ENCODE measurements at places on chromosomes 2 and 18. TPM values are rescaled to one million over a fixed set of nuclear protein-coding genes. Genes with fewer than 3 reads are reported as not detected.

Gene CCDC148
- 1.4 TPM for total RNA-seq

Gene TMEM182
- total RNA-seq, result 7.9 TPM

Gene RIT2
- total RNA-seq, result not detected

Gene ASPRV1
- total RNA-seq, result 1.7 TPM

Gene REG3A
- total RNA-seq, result not detected

Gene RAX
- total RNA-seq, result not detected

Gene CAPN14
- total RNA-seq, result 0.47 TPM

Gene SETBP1
- total RNA-seq, result 38.9 TPM

DNA sequence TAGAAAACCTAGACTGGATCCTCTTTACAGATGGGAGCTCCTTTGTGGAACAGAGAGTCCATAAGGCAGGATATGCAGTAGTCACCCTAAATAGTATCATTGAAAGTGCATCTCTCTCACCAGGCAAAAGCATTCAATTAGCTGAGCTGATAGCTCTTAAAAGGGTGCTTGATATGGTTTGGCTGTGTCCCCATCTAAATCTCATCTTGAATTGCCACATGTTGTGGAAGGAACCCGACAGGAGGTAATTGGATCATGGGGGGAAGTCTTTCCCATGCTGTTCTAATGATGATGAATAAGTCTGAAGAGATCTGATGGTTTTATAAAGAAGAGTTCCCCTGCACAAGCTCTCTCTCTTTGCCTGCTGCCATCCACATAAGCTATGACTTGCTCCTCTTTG, 96.2 kb upstream of the RMP24 start:
- DNase-seq, result no peak

DNA sequence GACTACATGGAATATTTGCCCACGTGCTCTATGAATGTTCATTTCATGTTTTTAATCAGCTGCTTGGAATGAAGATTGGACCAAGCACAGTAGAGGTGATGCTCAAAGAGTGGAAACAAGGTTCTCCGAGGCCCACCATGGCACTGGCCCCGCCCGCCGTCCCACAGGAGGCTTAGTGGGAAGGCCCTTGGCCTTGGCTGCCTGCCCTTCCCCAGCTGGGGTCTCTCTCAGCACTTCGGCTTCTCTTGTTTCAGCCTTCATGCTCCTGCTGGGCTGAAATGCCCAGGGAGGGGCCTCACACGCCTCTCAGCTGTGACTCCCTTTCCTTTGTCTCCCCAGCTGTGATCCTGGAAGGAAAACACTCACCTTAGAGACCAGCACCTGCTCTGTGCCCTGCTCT, 833.2 kb downstream of the GALR1 start:
- DNase-seq, result no peak

DNA sequence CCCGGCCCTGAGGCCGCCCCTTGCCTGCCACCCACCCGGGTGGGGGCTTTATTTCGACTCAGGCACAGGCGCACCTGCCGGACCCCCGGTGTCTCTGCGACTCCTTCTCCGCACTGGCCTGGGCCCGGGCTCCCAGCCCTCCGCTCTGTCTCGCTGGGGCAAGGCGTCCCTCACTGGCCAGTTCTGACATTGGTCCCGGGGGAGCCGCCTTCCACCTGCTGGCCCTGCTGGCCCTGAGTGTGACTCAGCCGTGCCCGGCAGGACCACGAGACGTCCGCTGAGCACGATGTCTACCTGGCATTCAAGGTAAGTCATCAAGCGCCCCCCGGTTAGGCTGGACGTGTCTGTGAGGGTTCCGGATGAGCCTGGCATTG, 131.5 kb upstream of the CTDP1 start:
- no peak for DNase-seq

GRCh38 chr18:35376393-35376741, 770 bp downstream of the ZNF396 start:
- DNase-seq, result peak; percentile 7

DNA sequence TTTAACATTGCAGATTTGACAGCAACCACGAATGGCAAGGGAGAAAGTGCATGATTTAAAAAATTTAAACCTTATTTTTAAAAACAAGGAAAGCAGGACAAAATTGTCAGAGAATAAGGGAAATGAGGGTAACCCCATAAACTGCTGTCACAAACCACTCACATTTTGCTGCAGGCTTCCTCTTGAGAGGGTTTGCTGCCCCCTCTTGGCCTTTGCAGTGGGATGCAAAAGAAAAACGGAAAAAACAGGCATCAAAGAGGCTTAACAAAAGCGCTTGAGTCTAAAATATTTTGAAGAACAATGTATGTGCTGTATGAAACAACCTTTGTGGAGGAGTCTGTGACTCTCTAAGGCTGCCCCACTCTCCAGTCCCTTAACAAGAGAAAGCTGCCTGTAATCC, 91.6 kb downstream of the TMX3 start:
- DNase-seq, result peak; percentile 55

- no peak for DNase-seq
Observed at GRCh38 chr2:217989221-217989948, 13.4 kb downstream of the TNS1 start.

DNA sequence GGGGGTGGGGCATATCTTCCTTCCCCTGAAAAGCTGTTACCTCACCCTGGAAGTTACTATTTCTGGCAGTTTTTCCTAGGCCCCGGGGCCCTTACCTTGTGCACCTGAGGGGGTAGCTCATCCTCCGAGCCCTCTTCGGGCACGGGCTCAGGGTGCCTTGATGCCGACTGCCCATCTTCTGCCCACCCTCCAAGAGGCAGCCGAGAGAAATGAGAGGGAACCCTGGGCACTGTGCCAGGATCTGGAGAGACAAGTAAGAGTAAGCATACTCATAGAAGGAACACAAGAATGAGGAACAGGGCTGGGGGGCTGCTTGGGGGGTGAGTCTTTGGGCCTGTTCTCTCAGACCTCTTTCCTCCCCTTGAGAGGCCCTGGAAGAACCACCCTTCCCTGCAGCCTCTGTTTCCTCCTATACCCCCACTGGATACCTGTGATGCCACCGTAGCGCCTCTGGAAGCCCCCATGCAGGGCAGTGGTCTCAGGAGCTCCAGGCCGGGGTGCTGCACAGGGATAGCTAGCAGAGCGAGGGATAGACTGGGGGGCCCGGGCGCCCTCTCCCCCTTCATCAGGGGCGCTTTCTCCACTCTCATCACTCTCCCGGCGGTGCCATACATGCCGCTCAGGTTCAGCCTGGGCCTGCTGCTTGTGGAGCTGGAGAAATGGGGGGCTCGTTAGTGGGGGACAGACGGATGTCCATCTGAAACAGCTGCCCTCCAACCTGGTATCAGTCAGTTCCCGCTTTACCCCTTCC, 2.1 kb upstream of the ABCB6 start:
- no peak for DNase-seq

DNA sequence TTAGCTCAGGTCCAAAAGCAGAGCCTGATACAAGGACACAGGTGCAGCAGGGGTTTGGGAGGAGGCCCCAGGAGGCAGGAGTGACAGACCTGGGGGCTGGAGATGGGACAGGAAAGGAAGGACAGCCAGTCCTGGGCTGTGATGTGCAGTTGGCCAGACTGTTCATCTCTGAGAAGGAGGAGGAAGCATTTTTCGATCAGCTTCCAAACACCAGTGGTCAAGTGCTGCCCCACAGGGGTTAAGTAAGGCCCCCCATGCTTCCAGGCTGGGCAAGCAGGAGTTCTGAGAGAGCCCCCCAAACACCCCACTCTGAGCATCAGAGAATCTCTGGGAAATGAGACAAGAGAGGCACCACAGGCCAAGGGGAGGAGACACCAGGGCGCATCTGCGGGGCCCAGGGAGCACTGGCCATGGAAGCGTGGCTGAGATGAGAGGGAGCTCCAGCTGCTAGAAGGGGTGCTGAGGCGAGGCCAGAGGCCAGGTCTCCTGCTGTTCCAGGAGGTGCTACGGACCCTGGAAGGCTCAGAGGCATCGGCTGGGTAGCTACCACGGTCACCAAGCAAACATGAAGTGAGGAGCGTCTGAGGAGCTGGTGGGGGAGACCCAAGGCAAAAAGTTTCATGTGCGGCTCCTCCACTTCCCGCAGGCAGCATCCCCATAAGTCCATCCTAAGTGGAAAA, 5.6 kb upstream of the HDAC4 start:
- DNase-seq, result no peak

- DNase-seq, result no peak
Observed at GRCh38 chr2:99640635-99641151, 150.9 kb upstream of the REV1 start.

DNA sequence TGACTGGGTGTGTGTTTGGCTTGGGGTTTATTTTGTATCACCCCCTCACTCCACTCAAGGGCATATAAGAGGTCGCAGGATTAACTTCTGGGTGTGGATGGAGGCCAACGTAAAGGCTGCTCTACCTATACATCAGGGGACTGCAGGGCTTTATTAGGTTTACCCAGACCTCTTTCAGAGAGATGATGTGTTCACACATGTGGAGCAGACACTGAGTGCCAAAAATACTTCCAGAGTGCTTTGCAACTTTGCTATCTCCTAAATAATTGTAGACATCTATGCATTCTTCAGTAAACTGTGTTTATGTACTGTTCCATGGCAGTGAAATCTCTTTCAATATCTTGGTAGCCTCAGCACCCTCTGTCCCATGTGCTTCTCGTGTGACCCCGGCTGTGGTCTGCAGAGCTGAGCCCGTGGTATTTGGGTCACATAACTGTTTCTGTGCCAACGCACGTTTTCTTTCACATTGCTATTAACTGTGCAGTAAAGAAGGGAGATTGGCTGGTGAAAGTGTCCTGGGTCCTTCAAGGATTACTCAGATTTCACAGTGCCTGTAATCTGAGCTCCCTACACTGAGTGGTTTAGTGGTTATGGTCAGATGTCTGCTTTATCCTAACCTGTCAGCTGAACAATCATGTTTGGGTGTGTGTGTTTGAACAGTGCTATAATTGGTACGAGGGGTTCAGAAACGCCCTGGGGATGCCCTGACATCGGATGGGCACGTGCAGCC, 208.1 kb downstream of the VAPA start:
- no peak for DNase-seq

DNA sequence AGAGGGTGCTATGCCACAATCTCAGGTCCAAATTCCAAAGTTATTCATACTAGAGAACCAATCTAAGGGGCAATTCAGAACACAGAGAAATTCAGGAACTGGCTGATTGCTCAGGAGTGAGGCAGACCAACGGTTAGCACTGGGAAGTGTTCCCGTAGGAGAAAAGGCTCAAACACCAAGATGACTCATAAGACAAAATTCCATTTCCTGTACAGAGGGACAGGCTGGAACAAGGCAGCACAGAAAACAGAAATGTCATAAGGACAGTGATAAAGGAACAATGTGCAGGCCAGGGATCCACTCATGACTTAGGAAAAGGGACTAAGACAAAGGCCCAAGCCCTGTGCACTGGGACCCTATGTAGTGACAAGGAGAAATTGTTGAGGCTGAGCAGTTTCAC, 54.2 kb downstream of the PDE1A start:
- no peak for DNase-seq

GRCh38 chr18:62420513-62421209, 95.6 kb downstream of the TNFRSF11A start:
- DNase-seq, result no peak

GRCh38 chr2:71452565-71452964, 796 bp upstream of the DYSF start:
- DNase-seq, result no peak

DNA sequence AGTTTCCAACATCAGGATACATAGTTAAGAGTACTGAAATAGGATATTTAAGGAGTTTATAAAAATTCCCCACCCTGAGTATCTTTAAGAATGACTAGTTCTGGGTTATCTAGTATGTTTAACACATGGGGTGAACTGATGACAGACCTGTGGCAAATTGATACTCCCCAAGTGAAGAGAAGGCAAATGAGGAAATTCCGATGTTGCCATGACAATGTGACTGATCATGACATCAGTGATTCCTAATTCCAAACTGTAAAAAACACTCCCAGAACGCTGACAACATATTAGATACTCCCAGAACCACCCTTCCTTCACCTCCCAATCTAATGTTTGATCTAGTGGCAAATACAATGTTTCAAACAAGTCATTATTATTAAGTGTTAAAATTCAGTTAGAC, 77.6 kb downstream of the RBMS1 start:
- DNase-seq, result no peak

- DNase-seq, result no peak
Observed at GRCh38 chr18:2692508-2692907, 37.0 kb downstream of the SMCHD1 start.

GRCh38 chr2:106868275-106868674, 17.7 kb downstream of the ST6GAL2 start:
- no peak for DNase-seq

GRCh38 chr18:63237881-63238692, 81.5 kb downstream of the BCL2 start:
- peak; percentile 8 for DNase-seq

DNA sequence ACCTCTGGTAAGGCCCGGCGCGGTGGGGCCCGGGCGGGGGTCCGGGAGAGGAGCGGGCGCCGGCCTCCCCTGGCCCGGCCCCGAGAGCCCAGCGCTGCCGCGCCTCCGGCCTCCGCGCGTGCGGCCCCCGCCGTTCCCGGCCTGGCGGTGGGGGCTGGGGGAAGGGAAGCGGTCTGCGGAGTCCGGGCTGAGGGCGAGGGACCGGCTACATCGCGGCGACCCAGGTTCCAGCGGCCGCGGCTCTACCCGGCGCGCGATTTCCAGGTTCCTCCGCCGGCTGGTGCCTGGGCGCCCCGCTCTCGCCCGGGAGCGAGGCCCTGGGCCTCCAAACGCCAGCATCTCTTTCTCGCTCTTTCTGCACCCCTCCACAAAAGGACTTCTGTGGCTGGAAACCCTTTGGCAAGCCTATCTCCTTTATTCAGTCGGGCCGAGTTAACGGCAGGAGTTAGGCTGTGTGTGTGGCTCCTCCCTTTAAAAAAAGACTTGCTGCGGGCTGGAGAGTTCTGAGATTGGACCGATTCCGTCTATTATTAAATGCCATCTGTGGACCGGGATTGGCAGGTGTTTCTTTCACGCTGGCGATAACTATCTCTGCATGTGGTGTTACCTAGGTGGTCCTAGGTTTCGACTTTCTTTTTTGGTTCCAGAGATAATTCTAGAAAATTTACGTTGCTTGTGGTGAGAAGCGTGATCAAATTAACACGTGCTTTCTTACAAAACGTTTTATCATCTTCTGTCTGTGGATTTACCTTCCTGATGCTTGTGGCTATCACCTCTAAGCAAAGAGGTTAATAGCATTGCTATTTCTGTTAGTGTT, 592 bp downstream of the ME2 start:
- DNase-seq, result no peak

GRCh38 chr18:56977771-56978170, 169.1 kb upstream of the BOD1L2 start:
- no peak for DNase-seq

DNA sequence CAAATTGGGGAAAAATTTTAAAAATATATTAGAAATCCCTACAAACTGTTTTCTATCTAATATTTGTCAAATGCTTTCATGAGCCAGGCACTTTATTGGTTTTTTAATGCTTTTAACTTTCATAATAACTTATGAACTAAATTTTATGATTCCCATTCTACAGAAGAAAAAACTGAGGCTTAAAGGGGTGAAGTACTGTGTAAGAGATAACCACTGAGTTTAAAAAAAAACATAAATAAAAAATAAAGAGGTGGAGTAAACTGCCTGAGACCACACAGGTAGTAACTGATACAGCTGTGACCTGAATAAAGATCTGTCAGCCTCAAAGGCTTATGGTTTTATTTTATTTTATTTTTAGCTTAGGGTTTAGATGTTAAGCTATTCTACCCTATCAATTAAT, 24.7 kb downstream of the PNPT1 start:
- no peak for DNase-seq
